ENCODE measurements at places on chromosomes 2 and 18. TPM values are rescaled to one million over a fixed set of nuclear protein-coding genes. Genes with fewer than 3 reads are reported as not detected.

DNAJC5G gene
- total RNA-seq, result 0.19 TPM

- DNase-seq, result no peak
Observed at GRCh38 chr18:49921318-49921985, 108.1 kb upstream of the ACAA2 start.

DNA sequence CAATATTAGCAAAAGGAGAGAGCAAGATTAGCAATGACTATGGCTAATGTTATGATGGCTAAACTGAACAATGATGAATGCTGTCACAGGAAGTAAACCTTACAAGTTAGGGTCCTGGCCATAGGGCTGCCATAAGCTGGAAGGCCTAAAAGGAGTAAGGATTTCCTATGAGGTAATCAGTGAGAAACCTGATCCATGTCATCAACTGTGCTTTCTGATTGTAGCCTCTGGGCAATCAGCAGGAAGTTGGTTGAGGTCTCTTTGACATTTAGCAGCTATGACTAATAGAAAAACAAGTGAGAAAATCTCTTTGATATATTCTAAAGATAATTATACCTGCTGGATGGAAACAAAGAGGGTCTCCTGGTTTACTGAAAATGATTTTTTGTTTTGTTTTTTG lies 193.0 kb downstream of the RAB3GAP1 start:
- no peak for DNase-seq

DNA sequence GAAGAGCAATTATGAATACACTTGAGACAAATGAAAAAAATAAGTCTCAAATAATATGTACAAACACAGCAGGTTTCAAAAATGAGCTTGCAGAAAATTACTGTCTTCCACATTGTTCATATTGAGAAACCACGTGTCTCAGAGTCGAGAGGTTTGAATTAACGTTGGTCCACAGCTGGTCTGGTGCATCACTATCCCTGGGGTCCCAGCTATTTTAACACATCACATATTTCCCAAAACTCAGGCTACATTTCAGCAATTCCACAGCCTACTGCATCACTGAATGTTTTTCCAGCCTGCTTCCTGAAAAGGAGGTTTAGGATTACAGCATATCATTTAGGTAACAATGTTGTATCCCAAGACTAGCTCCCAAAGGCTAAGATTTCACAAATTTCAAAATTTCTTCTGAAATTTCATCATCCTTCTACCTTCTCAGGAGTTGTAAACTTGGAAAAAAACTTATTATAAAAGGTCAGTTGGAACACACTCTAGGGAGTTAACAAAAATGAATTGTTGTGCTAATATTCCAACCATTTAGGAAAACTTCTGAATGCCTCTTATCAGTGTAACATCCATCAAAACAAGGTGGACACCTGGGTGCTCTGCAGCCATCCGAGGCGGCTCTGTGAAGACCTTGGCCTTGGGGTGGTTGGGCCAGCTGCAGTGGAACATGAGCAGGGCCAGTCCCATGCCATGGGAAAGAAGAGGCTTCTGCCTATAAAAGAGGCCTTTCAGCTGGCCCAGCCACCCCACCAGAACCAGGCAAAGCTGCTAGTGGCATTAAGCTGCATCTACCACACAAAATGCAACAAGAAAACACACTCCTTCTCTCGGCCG lies 198.1 kb upstream of the RBBP8 start:
- DNase-seq, result no peak

DNA sequence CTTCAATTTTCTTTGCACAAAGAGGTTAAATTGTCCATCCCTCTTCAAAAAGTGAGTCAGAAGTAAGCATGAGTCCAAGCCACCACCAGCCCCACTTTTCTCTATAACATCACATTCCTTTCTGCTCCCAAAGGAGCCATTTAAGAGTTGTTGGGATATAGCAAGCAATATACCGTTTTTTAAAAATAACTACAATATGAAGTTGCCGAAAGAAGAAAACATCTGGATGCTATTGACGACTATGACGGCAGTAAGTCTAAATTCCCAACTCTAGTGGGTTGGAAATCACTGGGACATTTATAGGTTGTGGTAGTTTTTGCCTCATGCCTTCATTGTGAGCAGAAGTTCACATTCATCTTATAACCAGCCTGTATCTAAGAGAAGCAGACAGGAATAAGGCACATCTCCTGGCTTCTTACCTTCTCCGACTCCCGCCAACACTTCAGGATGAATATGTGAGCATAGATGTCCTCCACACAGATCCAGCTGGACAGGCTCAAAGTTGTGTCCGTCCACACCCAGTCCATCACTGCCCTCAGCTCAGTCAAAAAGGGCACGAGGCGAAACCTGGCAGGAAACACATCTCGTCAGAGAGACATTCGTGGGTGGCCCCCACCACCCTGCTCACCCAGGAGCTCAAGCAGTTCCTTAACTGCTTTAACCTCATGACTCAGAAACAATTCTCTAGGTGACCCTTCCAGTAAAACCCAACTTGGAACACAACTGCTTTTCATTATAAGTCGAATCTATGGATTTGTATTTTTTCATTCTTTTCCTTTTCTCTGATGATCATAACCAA lies 163.6 kb downstream of the NAPG start:
- no peak for DNase-seq
